ENCODE measurements at places on chromosomes 6 and 20.

- DNase-seq = no peak
Observed at GRCh38 chr6:49257549-49257948, 205.5 kb downstream of the MMUT start.

DNA sequence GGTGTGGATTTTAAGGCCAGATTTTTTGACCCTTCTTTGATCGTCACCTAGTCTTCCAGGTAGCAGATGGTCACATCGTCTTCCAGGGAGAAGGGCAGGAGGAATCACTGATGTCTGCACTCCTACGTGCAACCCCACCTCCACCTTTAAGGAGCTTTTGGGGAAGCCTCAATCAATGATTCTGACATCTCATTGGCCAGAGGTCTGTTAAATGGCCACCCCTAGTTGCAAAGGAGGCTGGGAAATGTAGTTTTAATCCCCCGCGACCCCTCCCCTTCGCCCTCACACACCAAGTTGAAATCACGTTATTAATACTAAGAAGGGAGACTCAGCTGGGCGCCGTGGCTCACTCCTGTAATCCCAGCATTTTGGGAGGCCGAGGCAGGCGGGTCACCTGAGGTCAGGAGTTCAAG is 151.4 kb downstream of the BCAS1 start:
- DNase-seq = no peak

DNA sequence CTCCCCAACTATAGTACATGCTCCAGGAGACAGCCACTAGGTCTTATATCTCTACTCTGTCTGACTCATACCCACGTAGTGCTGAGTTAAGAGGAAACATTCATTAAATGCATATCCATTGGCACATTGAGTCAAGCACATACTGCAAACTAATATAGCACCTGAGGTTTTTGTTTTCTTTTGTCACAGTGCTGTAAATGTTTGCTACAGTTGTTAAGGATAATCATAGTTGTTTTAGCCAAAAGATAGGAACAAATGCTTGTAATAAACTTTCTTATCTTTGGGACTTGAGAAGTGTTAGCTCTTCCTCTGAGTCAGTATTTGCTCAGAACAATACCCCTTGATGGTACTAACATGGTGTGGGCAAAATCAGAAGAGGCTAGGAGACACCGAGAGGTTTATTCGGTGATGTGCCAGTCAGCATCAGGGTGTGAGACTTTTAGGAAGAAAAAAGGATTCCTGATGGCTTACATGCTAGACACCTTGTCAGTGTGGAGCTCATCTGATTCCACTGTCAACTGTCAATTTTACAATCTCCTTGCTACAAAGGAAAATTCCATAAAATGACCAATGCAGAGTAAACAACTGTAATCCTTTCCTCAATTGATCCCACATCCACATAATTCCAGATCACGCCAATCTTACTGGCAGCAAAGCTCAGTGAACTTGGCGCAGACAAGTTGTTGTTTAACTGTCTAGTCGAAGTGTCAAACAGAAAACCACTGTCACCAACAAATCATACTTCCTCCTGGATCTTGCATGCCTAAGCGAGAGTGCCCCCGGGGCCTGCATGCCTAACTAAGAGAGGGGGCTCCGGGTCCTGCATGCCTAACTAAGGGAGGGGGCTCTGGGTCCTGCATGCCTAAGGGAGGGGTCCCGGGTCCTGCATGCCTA is 36.1 kb downstream of the ELOVL2 start:
- no peak for DNase-seq

GRCh38 chr6:35382015-35382414 is 39.7 kb downstream of the PPARD start:
- DNase-seq = peak; percentile 11

DNA sequence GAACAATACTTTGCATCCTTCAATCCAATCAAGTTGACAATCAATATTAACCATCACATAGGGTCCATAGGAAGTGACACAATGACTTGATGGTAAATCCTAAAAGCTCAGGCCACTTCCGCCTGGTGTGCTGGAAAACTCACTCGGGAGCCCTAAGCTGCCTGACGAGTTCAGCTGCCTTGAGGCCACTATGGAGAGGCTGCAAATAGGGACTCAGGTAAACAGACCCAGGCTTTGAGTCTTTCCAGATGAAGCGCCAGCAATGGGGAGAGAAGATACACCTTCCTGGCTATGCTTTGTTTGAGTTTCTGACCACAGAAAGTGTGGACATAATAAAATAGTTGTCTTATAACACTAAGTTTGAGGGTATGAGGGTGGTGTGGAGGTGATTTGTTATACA is 112.6 kb downstream of the GPR63 start:
- DNase-seq = no peak

GRCh38 chr6:91667596-91667995 is 1080.7 kb upstream of the MAP3K7 start:
- DNase-seq = no peak

DNA sequence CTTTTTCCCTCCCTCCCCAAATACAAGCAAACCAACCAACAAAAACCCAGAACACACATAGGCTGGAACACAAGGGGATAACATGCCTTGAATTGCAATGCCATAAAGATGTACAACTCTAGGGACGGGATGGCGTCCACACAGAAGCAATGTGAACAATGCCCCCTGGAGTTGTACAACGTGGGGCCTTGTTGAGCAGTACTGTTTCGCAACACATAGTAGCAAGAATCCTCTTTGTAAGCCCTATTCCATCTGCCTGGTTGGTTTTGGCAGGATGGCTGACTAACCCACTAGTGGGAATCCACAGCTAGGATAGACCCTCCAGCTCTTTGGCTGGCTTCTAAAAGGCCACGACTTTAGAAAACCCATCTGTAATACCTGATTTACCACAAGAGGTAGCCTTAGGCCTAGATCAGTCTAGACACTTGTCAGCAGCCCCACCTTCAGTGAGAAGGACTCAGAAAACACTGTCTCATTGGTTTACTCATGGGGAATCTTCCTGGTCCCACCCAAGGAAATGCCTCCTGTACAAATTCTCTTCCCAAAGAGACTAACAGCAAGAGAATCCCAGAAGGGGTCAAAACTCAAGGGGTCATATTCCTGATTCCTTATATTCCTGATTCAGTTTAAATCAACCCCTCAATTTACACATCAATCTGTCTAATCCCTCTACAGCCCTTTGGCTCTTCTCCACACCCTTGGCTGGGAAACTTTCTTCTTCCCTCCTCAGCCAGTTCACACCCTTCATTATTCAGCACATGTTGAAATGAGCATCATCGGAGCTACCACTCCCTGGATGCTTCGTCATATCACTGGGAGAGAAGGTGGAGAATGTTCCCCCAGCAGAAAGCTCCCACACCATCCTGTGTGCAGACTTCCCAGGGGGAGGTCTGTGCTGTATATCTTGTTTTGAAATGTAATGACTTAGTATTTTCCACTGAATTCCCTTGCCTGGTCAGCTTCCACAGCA is 622.4 kb upstream of the FLRT3 start:
- no peak for DNase-seq

DNA sequence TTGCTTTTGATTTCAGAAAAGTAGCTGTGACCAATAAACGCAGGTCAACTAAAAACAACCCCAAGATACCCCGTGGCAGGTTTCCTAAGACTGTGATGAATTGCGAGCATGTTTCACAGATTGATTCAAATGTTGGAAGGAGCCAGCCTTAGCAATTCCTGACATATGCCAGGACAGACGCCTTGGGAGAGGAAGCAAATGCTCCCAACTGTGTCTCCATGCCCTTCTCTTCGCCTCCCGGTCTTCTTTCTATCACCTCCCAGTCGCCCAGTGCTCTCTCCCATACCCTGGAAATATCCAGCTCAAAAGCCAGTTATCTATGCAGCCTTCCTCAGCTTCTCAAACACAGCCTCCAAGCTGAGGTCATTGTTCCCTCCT is 32.0 kb downstream of the KIAA0319 start:
- no peak for DNase-seq

DNA sequence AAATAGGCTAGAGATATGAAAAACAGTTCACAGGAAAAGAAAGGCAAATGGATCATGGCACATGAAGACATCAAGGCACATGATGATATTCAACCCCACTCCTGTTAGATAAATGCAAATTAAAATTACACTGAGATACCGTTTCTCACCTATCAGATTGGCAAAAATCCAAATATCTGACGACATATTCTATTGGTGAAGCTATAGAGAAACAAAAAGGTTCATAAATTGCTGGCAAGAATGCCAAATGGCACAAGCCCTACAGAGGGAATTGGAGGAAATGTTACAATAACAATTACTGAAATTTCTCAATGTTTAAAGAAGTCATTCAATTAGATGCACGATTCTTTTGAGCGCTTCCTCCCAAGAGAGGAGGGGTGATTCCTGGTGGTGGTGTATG is 45.3 kb upstream of the DSN1 start:
- DNase-seq = no peak

GRCh38 chr20:62382306-62383198 is 4.4 kb upstream of the RPS21 start:
- peak; percentile 74 for DNase-seq

- no peak for DNase-seq
Observed at GRCh38 chr20:41223112-41223511, 85.8 kb downstream of the PLCG1 start.

GRCh38 chr6:108068618-108069017 is 5.9 kb downstream of the OSTM1 start:
- no peak for DNase-seq

DNA sequence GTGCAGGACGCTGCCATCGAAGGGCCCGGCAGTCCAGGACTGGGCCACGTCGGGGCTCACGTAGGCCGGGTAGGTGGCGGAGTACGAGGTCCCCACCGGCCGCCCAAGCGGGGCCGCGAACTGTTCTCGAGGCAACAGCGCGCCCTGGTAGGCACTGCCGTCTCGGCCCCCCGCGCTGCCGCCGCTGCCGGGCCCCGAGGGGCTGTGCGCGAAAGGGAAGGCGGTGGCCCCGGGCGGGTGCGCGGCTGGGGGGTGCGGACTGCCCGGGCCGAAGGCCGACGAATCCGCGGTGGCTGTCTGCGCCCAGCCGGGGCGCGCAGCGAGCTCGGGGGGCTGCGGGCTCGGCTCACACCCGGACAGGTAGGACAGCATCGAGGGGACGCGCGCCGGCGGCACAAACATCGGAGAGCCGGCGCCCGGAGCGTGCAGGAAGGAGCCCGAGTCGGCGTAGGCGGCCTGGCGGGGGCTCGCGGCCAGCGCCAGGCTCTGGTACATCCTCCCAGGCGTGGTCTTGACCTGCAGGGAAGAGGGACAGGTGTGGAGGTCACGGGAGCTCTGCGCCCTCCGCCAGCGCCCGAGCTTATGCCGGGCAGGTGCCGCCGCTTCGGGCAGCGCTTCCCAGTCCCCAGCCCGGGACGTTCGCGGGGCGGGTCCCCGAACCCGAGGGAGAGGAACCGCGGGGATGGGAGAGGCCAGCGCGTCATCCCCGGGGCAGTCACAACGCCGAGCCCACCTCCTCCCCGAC is 596 bp downstream of the GATA5 start:
- DNase-seq = no peak

GRCh38 chr20:39480276-39481043 is 518.3 kb downstream of the DHX35 start:
- DNase-seq = no peak

- DNase-seq = no peak
Observed at GRCh38 chr6:14881398-14881797, 364.5 kb upstream of the JARID2 start.

GRCh38 chr20:40160097-40160550 is 528.9 kb downstream of the MAFB start:
- DNase-seq = peak; percentile 18

GRCh38 chr6:130365166-130366106 is at the start of gene TMEM200A:
TMEM200A (plus strand) TSS chr6:130366017; CDS start chr6:130440423, 74,406 bp downstream.
- DNase-seq = no peak

- DNase-seq = no peak
Observed at GRCh38 chr6:26599134-26599533, 2.4 kb downstream of the ABT1 start.

- DNase-seq = no peak
Observed at GRCh38 chr20:58688840-58689239, 3.8 kb upstream of the NPEPL1 start.

DNA sequence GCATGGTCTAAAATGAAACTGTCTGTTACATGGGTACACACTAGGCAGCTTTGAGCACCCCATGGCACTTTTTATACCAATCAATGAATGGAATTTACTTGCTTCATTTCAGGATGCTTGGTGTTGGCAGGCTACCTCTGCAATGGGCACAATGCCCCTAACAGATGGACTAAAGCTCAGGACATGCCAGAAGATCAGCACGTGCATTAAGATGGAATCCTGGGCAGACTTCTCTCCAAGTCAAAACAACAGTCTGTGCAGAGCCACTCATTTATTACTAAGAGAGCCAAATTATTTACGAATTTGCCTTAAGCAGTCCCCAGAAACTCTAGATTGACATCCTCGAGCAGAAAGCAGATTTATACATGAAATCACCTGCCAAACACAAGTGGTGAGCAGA is 55.8 kb upstream of the SCML4 start:
- no peak for DNase-seq

DNA sequence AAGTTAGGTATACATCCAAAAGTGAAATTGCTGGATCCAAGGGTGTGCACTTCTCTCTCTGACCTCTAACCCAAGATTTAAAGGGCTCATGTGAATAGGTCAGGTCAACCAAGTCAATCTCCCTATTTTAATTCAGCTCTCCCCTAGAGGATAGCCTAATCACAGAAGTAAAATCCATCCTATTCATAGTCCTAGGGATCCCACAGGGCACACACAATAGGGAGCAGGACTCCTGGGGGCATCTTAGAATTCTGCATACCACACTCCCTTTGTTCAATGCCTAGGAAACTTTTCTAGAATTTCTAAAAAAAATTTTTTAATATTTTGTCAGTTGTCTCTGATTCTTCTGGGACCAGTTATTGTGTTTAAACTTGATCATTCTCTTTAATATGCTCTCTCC is 35.1 kb downstream of the CST9L start:
- DNase-seq = no peak

- DNase-seq = peak; percentile 29
Observed at GRCh38 chr6:125869427-125869826, 78.7 kb downstream of the NCOA7 start.

GRCh38 chr20:6348908-6349307 is 226.1 kb upstream of the FERMT1 start:
- no peak for DNase-seq

DNA sequence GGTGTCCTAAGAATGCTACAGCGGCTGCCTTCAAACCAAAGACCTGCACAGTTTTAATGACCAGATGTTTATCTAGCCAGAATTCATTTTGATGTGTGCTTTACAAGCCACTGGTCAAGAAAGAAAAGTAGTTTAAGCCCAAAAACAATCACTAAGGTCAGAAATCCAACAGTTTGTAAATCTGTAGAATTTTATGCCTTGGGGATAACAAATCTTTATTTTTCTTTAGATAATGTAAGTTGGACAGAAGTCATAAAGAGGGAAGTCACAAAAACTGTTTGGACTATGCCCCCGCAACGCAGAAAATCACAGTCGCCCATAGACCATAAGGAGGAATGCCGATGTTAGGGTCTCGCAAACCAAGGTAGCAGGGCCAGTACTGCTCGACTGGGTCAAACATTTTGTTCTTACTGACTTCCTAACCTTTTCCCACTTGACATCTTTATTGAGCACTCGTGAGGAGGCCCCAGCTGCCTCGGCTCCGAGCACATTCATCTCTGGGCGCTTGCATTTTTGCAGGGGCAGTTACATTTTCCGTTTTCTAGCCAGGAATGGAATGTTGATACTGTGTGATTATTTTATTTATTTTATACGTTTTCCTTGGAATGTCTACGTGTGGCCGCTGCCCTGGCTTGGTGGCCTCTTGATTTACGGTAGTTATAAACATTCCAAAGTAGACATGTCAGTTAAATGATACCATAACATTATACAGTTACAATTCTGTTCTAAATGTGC is 56.7 kb upstream of the APCDD1L start:
- no peak for DNase-seq
